Mesenchymal stem cell (in vitro differentiated cells and primary cell): ENCODE measurements at places on chromosomes 6 and 20.
A peak's percentile ranks its signal among the peaks of the same experiment; 100 is the strongest.

GRCh38 chr6:7671581-7671980 is 54.3 kb upstream of the BMP6 start:
- DNase-seq: peak; percentile 22

DNA sequence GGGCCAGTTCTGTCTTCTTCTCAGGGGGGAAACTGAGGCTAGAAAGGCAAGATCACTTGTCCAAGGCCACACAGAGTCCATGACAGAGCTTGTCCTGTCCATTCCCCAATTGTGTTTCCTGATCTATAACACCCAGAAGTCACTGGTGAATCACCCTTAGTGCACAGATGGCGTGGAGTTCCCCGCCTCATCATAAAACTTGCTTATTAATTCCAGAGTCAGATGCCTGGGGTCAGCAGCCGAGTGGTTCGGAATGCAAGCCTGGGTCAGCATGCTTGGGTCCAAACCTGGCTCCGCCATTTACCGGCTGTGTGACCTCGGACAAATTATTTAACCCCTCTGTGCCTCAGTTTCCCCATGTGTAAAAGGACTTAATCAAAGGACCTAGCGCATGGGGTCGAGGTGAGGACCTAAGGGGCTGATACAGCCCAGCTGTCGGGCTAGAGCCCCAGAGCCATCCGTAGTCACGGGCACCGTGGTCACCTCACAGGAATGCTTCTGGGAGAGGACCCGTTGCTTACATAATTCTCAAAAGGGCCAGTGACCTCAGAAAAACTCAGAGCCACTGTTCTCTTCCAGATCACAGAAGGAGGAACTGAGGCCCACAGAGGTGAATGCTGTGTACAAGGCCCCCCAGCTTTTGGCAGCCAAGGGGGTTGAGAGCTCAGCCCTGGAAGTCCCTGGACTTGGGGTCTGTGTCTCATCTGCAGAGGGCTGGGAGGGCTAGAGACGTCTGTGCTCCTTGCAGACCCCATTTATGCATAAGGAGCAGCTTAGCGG is 1.4 kb upstream of the ZBP1 start:
- no peak for DNase-seq

DNA sequence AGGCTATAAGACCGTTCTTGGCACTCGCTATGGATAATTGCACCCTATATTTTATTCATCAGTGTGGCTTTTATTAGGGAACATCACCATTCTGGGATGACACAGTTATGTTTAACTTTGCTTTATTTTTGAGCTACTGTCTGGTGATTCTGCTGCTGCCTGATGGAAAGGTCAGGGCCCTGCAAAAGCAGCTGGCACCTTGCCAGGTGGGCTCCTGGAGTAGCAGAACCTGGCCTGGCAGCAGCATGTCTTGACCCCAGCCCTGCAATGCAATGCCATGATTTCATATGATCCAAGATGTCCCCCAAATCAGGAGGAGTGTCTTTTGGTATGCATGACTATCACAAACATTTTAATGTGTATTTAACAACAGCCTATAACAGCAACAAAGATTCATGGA is 228.4 kb upstream of the RSPO3 start:
- no peak for DNase-seq

DNA sequence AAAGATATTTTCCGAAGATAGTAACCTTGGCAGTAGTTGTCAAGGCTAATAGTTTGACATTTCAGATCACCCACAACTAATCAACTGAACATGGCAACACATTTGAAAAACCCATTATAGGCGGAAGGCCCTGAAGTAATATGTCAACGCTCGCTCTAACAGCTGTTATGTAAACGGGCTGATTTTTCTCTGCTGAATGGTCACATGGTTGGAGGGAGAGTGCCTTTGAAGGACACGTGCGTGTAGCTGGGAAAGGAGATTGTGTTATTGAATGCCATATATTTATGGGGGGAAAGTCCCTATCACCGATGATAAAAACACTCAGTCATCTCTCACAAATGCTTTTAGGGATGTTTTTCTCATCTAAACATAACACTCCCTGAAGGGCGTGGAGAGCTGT is 160.0 kb upstream of the RALGAPA2 start:
- DNase-seq: no peak

DNA sequence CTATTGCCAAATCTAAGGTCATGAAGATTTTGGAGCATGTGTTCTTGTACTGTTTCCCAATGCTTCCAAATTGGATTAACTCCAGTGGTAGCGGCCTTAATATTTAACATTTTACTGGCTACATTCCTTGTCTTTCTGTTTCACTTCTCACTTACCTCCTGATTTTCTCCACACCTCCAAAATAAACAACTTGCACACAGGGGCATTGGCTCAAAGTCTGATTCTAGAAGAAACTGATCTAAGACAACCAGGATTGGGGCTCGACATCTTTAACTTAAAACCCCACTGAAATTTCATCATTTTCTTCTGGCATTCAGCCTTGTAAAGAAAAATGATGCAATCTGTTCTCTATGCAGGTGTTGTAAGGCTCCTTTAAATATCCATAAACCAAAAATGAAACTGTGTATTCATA is 557.9 kb upstream of the ID4 start:
- DNase-seq: no peak

GRCh38 chr6:160691617-160692016 is 10.4 kb upstream of the PLG start:
- DNase-seq: no peak

GRCh38 chr6:104789770-104790190 is 69.9 kb downstream of the HACE1 start:
- DNase-seq: peak; percentile 61

DNA sequence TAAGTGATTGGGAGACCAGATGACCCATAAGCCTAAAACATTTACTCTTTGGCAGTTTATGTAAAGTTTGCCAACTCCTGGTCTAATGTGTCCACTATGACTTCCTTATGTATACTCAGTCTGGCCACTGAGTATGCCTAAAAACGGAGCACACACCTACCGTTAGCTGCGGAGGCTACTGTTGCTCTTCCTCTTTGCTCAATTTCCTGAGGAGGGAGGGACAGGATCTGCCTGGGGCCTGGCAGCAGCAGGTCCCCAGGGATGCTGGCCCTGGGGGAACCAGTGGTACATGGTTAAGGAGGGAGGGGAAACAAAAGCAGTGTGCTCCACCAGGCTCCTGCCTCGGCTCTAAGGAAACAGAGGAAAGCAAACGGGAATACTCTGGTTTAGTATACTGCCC is 113.5 kb downstream of the CDYL start:
- DNase-seq: no peak

- DNase-seq: peak; percentile 37
These were observed 50.5 kb downstream of the HLA-A start for GRCh38 chr6:29992807-29993206.

GRCh38 chr6:167477688-167478087 is 152.8 kb downstream of the TTLL2 start:
- no peak for DNase-seq

DNA sequence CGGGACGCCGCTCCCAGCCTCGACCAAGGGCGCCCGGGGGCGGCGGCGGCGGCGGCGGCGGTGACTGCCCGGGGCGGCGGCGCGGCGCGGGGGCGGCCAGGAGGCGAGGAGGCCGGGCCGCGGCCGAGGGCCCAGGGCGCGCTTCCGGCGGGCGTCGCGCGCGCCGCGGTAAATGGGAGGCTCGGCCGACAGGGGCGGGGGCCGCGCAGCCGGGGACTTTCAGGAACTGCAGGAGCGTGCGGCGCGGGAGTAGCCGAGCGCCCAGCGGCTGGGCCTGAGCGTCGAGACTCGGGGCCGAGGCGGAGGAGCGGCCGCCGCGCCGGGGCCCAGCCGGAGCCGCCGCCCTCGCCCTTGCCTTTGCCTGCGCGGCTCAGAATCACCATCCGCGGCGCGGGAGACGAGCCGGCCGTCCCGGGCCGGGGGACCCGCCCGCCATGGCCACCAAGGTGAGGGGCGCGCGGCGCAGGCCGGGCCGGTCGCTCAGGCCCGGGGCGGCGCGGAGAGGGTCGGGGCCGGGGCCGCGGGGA is at the start of gene SNX9:
Gene SNX9 (plus strand): TSS at position 246 of the 527 bp plus-strand sequence. CDS start 189 bp downstream, at position 435.
- DNase-seq: peak; percentile 82

DNA sequence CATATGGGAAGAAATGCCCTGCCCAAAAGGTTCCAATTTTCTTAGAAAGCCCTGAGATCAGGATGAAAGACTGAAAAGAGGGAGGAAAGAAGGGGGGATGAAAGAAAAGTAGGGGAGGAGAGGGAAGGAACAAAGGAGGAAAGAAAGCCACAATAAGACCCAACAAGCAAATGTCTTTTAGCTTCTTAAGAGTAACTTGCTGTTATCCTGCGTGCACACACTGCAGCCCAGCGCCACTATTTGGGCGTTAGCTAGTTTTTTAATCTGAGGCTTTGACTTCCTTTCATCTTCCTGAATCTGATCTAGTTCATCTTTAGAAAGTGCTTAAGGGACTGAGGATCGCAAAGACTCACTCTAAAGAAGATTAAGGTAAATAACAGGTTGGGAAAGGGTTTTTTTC is 77.4 kb upstream of the HDDC2 start:
- DNase-seq: no peak

GRCh38 chr20:15673206-15673605 is 900.0 kb downstream of the KIF16B start:
- peak; percentile 14 for DNase-seq

DNA sequence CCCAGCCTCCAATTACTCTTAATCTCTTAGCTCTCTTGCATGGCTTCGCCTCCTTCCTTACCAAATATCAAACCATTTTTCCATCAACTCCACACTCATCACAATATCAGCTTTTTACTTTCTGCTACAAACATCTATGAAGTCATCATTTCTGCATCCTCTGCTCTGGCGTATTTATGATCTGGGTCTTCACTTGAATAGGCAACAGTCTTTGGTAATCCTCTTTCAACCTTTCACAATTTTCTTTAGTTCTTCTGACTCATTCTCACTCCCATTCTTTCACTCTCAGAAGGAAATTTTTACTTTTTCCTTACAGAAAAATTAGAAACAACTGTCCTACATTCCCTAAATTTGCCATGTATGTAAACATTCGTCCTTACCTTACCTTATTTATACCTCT is 522.4 kb downstream of the HDGFL1 start:
- peak; percentile 59 for DNase-seq

DNA sequence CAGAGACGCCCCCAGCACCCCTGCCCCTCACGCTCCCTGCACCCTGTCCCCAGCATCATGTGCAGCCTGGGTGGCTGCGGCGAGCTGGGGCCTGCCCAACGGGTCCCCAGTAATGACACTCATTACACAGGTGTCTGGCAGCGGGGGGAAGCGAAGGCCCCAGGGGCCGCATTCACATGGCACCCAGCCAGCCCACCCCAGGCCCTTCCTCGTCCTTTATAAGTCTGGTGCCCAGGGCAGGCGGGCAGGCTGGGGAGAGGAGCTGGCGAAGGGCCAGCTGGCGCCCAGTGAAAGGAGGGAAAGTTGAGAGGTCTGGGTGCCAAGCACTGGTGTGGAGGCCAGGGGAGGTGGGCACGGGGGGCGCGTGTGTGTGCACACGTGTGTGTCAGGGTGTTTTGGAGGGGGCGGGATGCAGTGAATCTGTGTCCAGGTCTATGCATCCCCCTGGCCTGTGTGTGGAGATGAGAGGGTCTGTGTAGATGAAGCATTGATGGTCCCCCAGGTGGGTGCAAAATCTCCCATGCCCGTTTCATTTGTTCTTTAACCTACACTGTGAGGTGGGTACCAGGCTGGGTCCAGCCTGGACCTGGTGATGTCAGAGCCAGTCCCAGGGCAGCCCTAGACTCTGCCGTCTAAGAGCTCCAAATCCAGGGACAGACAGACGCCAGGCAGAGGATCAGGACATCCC is 105.3 kb downstream of the CEBPB start:
- no peak for DNase-seq

DNA sequence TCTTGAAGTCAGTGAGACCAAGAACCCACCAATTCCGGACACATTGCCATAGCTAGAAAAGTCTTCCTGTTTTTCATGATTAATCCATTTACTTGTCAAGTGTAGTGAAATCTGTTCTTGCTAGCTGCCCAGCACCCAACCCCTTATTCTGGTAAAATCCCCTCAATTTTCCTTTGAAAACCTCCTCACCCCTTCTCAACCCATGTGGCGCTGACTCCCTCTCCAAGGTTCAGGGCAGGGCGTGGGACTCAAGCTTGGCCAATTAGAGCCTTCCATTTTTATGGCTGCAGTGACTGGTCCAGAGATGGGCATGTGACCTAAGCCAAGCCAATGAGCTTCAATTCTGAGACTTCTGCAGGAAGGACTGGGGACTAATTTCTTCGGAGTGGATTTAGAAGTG is 9.8 kb upstream of the ZBP1 start:
- no peak for DNase-seq

GRCh38 chr6:34152042-34152524 is 6.2 kb upstream of the GRM4 start:
- DNase-seq: no peak

GRCh38 chr20:50041246-50041873 is 58.6 kb downstream of the SNAI1 start:
- no peak for DNase-seq

DNA sequence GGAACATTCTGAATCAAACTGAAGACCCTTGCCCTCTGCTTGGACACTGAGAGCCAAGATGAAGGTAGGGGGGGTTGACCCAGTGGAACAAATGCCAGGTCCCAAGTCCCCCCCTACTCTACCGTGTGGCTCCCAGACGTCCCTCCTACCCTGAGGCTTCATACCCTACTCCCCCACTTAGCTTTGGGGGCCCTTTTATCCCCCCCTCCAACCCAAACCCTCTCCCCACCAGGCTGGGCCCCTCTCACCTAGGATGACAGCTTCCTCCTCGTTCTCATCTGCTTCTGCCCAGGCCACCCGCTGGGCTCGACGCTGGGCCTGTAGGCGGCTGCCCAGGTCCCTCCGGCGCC is 1.5 kb downstream of the DDRGK1 start:
- no peak for DNase-seq

DNA sequence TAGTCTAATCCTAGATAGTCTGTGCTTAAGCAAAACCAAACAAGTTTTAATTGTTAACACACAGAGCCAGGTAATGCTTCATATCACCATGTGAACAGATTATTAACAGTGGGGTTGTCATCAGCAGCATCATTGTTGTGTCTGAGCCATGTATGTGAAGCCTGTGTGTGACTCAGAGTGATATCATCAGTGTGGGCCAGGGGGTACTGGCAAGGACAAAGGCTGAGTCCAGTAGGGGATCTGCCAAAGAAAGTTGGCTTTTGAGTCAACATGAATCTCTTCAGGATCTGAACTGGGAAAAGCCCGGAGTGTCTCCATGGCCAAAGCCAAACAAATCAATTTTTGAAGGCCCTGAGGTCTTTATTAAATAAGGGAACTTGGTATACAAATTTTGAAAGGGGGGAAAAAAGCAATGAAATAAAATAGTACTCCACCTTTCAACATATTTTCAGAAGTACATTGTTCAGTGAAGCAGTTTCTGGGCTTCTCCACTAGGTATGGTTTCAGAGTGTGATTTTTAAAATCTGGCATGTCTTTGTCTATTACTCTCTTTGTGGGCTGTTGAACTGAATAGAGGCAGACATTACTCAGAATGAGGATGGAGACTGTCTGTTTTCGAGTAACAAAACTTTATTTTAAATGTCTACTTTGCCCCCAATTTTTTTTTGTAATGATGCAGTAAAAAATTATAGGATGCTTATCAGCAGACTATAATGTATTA is 444.2 kb upstream of the JAG1 start:
- peak; percentile 5 for DNase-seq

- no peak for DNase-seq
These were observed at the start of gene FOXF2 for GRCh38 chr6:1389369-1390132. FOXF2 (plus strand) TSS chr6:1389576; CDS start chr6:1389948, 372 bp downstream.

GRCh38 chr6:28981833-28982475 is 23.2 kb downstream of the ZNF311 start:
- peak; percentile 96 for DNase-seq
